ENCODE measurements at places on chromosomes 7 and 10.
A peak's percentile ranks its signal among the peaks of the same experiment; 100 is the strongest.

DNA sequence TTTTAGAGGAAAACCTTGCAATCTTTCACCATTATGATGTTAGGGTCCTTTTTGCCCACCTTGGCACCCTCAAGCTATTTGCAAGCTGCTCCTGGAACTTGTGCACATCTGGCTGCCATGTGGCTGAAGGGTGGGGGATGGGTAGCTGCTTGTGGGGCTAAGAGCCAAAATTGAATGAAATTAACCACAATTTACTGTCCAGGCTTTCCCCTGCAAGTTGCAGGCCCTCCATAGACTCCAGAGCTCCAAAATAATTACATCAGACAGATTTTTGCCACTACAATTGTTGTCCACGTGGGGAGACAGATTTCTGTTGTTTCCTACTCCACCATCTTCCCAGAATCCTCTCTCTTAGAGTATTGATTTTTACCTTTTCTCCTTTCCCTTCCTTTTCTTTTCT lies 19.1 kb downstream of the PI4K2A start:
- no peak for DNase-seq

DNA sequence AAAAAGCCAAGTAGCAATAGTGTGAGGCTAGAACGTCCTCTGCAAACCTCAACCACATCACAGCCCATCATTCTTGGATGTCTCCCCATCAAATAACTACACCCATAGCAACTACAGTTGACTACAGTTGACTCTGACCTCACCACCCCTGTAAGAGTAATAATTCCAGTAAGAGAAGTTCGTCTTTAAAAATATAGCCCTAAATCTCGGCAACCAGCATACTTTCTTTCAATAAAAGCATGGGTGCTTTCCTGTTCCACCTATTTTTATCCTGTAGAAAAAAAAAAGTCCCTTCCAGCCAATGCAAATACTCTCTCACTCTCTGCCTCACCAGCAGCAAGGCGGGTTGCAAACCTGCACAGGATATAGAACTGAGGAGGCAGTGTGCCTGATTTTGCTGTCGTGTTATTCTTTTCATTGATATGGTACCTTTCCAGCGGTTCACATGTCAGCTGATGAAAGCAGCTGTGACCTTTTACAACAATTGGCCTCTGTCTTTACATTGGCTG lies 187.5 kb upstream of the NFE2L3 start:
- DNase-seq = no peak

- DNase-seq = no peak
Observed at GRCh38 chr10:44395396-44395795, 10.5 kb upstream of the CXCL12 start.

- peak; percentile 70 for DNase-seq
Observed at GRCh38 chr7:26200038-26200443, 505 bp downstream of the HNRNPA2B1 start.

Data from stimulated activated naive CD4-positive, alpha-beta T cell treated with Interleukin-2 at 50 U/mL for 16 hours (primary cell).